Caco-2 (cell line): ENCODE measurements at places on chromosomes 7 and 10.

GRCh38 chr10:114400091-114400490 is 4.2 kb downstream of the AFAP1L2 start:
- no peak for DNase-seq

DNA sequence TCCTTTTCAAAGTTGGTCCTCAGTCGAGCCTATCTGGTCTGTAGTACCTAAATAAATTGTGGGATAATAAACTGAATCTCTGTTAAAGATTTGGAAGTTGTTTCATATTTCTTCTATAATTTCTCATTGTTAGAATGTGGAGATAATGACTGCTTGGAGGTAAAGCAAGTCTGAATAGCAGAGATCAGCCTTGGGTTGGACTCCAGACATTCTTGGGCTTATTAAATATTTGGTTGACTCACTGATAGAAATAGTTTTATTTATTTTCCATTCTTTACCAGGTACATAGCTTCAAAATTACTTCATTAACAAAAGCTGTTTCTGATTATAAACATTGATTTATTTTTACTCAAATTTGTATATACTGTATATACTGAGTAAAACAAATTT is 34.3 kb downstream of the TPST1 start:
- DNase-seq = no peak

DNA sequence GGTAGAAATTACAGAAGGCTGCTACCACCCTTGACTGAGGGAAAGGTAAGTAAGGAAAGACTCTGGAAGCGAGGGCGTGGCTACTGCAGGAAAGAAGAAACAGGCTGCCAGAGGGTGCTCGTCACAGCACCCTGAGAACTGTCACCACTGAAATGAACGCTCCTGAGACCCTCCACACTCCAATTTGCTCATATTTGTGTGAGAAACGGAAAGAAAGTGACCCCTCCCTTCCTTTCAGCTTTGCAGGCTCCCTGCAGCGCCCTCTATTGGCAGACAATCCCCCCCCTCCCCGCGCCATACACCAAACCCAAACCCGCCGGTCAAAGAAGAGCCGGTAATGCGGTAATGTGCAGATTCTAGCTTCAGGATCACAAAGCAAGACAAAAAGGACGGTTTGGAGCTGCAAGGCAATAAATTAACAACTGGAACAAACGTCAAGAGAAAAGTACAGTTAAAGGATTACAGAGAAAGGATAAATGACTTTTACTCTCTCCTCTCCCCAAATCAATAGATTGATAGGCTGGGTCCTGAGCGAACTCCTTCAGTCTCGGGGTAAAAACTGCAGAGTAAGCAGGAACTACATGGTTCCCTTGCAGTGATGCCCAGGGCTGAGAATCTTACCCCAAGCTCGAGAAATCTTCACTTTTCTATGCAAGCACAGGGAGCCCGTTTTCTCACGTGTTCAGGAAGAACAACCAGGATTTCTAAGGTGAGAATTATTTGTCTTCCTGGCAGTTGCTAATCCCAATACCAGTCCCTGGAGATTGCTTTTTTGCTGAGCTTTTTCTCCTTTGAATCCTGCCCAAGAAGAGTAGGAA is 47.6 kb downstream of the STEAP1B start:
- DNase-seq = peak; percentile 46

- DNase-seq = no peak
These were observed 933.8 kb downstream of the IPMK start for GRCh38 chr10:57333880-57334279.

DNA sequence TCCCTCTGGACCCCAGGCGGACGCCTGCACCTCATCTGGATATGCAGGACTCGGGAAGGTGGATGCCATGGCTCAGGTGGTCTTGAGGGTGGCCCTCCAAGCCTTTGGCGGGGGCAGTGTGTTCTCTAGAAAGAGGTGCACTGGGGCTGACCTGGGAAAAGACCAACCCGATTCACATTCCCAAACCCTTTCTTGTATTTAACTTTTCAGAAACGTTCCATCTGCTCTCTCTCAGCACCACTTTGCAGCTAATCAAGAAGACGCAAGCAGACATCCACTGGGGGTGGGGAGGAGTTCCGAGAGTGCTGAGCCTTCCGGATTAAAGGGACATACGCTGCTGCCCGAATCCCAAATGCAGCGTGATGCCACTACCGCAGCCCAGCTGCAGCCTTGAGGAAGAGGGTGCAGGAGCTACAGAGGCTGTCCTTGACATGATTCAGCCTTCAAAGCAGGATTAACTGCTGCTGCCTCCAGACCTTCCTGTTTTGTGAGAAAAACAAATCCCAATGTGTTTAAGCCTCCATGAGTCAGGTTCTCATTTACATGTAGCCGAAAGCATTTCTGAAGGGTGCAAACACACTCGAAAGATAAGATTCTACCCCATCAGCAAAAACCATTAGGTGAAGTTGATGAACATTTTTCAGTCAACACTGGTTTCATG is 39.9 kb downstream of the RBM17 start:
- DNase-seq = no peak

DNA sequence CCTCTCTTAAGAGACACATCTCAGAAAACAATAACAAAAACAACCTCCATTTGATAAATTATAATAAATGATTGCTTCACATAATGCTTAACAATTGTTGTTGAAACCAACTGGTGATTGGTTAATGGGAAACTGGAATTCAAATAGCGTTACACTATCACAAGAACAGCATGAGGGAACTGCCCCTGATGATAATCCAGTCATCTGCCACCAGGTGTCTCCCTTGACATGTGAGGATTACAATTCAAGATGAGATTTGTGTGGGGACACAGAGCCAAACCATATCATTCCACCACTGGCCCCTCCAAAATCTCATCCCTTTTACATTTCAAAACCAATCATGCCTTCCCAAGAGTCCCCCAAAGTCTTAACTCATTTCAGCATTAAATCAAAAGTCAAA is 375.9 kb downstream of the BMPER start:
- no peak for DNase-seq

- DNase-seq = no peak
These were observed 112.4 kb upstream of the FAM171A1 start for GRCh38 chr10:15483215-15484075.

GRCh38 chr10:28219251-28219650 is 83.6 kb downstream of the MPP7 start:
- DNase-seq = no peak

DNA sequence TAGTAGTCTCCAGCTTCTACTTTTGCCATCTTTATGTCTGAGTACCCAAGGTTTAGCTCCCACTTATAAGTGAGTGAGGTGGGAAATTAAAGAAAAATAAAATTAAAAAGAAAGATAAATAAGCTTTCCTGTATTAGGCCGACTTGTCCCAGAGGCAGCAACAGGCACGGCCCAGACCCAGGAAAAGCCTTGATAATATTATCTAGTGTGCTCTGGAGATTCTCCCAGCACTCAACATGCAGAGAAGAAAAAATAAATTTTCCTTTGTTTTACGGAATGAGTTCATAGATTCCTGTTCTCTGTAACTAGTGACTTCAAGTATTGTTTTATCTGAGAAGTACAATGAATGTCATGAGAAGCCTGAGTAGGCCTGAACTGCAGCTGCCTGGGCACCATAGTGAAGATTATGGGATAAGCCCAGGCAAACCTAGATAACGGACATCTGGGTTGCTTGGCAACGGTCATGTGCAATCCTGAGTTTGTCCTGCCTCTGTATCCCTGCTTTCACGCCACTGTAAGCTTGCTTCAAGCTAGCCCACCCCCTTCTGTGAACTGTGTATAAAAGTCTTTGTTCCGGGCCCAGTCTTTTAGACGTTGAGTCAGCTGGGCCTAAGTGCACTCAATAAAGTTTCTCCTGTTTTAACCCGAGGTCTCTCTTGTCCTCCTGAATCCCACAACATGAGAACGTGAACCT is 6.4 kb downstream of the ATE1 start:
- no peak for DNase-seq

GRCh38 chr7:26387731-26388130 is 96.1 kb downstream of the SNX10 start:
- no peak for DNase-seq

GRCh38 chr7:67523713-67524112 is 527.1 kb downstream of the TYW1 start:
- DNase-seq = no peak

DNA sequence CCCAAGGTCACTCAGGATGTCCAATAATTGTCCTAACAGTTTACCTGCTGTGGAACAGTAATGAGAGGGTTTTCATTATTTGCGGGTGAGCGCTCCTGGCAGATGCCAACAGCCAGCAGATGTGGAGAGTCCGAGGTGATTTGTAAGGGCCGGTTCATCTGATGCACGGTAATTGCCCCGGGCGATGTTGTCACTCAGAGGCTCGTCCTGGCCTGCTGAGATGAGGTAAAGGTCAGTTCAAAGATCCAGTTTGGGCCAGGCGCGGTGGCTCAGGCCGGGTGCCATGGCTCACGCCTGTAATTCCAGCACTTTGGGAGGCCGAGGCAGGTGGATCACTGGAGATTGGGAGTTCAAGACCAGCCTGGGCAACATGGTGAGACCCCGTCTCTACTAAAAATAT is 16.9 kb downstream of the LHPP start:
- DNase-seq = no peak

- DNase-seq = no peak
These were observed 412 bp upstream of the PPIA start for GRCh38 chr7:44796034-44796503.

DNA sequence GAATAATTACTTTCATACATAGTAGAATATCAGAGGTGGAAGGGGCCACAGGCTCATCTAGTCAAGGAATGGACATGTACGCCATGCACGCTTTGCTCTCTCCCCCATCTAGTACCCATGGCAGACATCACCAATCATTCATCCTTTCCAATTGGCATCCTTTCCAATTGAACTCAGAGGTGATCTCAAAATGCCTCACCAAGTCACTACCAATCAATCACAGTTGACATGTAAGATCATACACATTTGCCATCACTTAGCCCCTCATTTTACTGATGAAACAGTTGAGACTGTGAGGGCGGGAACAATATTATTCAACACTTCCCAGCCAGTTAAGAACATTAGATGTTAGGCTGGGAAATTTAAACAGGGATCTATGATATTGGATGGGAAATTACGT is 308.4 kb downstream of the FGFR2 start:
- DNase-seq = no peak

GRCh38 chr10:132404911-132405462 is 8.0 kb downstream of the PWWP2B start:
- DNase-seq = no peak

DNA sequence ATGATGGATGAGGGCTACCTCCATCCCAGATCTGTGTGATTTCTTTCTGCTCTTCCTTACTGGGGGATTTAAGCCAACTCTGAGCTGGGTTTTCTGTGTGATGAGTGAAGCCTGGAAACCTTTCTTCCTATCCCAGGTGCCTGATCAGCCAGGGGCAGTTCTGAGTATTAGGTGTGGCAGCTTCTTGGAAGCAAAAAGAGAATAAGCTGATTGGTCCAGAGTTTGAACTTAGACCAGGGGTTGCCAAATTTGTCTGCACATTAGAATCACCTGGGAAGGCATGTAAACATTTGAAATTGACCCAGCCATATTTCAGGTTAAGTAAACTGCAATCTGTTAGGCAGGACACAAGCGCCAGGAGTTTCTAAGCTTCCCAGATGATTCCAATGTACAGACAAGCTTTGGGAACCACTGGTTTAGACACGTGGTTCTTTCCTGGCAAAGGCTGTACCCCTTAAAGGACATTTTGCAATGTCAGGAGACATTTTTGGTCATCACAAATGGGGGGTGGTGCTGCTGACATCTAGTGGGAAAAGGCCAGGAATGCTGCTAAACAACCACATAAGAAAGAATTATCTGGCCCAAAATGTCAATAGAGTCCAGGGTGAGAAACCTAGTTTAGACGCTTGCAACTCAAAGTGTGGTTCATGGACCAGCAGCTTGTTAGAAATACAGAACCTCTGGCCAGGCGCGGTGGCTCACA is 160.5 kb upstream of the GHITM start:
- DNase-seq = peak; percentile 13

- DNase-seq = no peak
These were observed 196.1 kb upstream of the GALNT17 start for GRCh38 chr7:70935854-70936253.

DNA sequence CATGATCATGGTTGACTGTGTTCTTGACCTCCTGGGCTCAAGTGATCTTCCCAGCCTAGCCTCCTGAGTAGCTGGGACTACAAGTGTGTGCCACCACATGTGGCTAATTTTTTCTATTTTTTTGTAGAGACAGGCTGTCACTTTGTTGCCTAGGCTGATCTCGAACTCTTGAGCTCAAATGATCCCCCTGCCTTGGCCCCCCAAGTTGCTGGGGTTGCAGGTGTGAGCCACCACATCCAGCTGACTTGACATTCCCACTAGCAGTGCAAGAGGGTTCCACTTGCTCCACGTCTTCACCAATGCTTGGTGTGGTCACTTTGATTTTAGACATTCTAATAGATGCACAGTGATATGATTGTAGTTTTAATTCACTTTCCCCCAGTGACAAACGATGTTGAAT is 25.1 kb downstream of the CYP26A1 start:
- DNase-seq = no peak

- DNase-seq = peak; percentile 43
These were observed 232.7 kb upstream of the TAC1 start for GRCh38 chr7:97499204-97499603.

DNA sequence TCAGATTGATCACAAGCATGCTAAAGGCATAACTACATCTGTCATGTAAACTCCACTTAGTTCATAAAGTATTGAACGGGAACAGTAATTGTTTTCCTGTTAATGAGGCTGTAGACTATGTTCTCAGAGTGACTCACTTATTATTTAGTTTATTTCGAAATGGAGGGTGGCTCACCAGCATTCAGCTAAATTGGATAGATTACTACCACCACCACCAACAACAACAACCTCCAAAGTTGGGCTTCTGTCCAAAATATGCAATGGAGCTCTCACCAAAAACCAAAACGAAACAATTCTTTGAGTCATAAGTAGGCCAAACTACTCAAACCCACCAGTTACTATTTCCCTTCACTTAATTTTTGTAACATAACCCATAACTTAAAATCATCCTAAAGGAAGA is 127.9 kb upstream of the NRBF2 start:
- no peak for DNase-seq

DNA sequence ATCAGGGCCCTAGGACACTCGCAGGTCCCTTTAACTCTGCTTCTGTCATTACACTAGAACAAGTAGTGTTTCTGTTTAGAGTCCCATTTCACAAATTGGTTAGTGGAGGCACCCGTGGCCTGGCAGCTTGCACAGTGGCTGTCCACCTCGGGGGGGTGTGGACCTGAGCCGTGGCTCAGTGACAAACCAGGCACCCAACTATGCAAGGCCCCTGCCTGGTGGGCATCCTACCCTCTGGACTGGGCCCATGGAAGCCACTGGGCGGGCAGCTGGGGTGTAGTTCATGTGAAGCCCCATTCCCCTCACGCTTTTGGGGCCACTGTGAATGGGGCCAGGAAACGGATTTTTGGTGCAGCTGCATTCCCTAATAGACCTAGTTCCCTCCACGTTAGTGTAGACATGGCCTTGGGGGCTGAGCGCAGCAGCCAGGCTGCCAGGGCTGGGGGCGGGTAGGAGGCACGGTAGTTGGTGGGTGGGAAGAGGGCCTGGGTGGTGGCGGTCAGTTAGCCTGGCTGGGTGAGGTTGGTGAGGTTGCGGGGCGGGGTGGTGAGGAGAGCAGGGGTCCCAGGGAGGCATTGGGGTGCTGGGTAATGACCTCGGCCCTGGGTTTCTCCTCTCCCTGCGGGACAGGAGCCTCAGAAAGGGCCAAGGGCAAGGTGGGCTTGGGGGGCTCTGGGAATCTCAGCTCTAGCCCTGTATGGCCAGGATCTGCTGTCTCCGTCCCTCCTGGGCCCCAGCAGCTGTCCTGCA is 18.7 kb downstream of the ZNF316 start:
- no peak for DNase-seq

- DNase-seq = peak; percentile 83
These were observed 51.3 kb upstream of the TCF7L2 start for GRCh38 chr10:112898540-112899390.
